ENCODE measurements at places on chromosomes 7 and 10.

DNA sequence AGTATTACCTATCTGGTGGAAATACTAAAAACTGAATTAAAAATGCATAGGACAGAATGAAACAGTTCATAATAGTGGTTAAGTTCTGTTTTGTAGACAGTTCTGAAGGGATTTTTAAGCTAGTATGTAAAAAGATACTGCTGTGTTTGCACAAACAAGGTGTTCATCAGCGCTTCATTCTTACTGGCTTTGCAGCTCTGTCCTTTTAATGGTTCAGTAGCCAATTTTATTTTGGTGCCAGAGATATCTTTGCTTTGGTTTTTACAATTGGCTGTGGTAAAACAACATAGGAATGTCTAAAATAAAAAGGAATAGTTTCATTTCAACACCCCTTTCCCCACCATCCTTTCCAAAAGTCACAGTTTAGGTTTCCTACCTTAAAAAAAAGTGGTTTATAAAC lies 33.0 kb downstream of the STAM start:
- no peak for DNase-seq

DNA sequence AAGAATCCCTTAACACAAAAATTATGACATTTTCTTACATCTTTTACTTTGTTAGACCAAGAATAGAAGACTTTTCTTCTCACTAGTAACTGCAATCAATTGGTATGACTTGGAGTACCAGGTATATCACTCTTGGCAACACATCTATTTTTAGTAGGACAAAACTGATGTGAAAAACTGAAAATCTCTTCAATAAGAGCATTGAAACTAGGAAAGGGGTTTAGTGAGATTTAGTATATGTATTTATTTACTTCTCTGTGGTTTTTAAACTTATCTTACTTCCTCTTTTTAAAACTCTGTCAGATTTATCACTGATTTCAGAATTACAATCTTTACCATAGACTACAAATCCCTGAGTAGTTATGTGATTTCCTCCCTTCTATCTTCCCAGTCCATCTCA lies 366.2 kb downstream of the PCDH15 start:
- no peak for DNase-seq

GRCh38 chr10:34223658-34224057 lies 591.4 kb downstream of the PARD3 start:
- DNase-seq = peak; percentile 13

DNA sequence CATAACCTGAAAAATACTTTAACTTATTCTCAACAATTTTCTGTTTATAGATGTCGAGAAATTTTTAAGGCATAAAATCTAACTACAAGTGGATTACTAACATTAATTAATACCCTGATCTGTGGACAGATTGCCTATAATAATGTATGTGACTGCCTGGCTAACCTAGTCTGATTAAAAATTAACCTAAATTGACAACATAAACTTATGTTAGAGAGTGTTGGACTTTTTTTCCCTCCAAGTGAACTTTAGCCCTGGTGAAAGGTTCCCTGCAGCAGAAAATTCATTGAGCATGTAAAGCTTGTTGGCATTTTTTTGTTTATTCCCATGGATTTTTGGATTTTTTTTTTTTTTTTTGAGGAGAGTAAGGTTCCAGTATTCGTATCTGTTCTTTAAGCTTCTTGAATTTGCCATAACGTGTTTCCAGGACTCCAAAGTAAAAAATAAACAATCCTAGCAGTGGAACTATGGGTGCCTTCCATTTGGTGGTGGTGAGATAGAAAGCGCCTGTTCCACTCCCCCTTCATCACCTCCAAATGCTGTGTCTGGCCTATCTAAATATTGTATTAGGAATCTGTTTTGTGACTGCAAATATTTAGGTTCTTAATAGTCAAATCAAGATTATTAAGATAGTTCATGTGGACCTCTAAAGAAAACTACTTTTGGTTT lies 36.1 kb downstream of the NET1 start:
- DNase-seq = no peak

DNA sequence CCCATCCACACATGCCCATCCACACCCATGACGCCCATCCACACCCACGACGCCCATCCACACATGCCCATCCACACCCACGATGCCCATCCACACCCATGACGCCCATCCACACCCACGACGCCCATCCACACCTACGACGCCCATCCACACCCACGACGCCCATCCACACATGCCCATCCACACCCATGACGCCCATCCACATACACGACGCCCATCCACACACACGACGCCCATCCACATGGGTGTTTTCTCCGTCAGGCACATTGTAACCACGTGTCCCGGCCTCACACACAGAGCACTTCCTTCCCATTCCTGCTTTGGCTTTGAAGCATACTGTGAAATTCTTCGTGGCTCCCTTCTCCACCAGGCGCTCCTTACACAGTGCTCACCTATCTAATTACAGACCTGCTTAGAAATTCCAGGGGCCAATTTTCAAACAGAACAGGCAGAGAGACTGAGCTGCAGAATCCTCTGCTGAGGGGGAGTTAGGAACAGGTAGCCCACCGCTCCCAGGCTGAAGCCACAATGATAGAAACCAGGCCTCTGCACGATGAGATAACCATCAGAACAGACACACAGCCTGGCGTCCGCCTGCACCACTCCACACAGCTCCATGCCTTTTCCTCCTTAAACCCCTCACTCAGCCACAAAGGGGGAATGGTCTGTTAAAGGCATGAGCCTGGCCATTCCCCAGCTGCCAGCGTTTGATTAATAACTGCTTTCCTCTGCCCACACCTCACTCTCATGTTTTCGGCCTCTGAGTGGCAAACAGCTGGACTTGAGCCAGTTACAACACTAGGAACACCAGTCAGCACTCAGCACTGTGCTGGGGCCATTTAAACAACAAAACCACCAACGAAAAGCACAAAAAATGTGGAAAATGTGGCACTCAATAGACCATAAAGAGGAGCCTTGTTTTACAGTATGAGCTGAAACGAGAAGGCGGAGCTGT lies 501.6 kb downstream of the PTPRN2 start:
- no peak for DNase-seq

GRCh38 chr7:36227223-36227622 lies 74.2 kb downstream of the EEPD1 start:
- peak; percentile 40 for DNase-seq

- DNase-seq = no peak
Measured at GRCh38 chr10:120949609-120950031, 98.5 kb downstream of the WDR11 start.

DNA sequence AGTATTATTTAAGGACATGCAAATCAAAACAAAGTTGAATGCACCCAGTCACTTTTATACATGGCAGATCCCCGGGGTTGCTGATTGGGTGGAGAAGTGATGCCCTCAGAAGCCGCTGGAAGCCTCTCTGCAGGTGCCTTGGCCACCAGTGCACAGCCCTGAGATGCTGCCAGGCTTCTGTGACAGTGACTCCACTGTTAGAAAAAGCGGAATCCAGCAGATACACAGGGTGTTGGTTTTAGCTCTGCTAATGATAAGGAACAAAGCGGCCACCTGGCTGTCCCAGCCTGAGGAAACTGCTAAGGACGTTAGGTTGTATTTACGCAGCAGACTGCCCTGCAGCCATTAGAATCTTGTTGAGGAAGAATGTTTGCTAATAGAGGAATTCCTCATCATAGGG lies 47.5 kb downstream of the JAKMIP3 start:
- DNase-seq = no peak

DNA sequence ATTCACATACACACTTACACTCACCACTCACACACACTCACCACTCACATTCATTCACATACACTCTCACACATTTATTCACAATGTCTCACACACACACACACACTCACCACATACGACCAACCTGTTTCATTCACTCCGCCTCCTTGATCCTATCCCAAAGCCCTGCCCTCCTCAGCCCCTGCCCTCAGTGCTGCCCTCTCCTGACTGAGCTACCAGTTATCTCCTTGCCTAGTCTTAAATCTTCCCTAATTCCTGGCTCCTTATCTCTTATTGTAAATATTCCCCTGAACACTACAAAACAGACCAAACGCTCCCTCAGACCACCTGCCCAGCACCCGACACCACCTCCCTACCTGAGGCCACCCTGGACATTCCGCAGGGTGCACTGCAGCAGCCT lies 26.1 kb upstream of the C10orf120 start:
- peak; percentile 37 for DNase-seq

- DNase-seq = no peak
Measured at GRCh38 chr10:116038259-116038658, 234.7 kb downstream of the GFRA1 start.

DNA sequence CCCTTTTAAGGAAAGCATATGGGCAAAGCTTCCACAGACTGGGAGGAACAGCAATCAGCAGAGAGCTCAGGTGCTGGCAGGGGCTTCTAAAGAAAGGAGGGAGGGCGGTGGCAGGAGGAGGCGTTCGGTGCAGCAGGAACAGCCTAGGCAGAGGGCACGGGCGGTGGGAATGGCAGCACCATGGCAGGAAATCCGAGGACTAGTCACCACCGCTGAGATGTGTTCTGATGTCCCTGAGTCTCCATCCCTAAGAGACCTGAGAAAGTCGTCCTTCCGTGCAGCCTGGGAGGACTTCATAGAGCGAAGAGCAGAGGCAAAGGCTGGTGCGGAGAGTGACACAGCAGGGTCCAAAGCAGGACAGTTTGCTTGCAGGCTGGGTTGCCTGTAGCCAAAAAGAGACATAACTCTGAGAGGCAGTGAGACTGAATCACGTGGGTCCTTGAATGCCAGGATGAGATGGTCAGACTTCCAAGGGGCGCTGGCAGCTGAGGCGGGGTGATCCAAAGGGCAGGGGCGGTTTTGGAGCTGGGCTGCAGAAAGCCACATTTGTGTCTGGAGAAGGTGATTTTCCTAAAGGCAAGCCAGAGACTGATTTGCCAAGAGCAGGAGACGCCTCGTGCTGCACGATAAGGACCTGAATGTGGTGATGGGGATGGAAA lies 35.8 kb upstream of the GRID1 start:
- DNase-seq = peak; percentile 7

GRCh38 chr7:47255441-47255840 lies 326.5 kb downstream of the TNS3 start:
- no peak for DNase-seq

DNA sequence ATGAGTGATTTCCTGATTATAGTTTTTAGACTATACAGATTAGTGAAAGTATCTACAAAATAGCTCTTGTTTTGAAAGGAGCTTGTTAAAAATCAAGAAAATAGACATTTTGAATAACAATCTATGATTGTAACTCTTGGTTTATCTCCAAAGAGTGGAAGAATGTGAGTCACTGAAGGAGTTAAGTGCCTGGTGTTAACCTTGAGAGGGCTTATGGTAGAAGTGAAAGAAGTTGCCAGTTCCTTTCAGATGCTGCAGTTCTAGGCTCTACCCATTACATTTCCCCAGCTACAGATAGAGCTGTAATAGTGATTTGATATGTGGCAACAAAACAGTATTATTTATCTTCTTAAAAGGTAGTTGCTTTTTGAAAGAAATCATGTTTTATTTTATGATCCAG lies 12.7 kb downstream of the NRBF2 start:
- DNase-seq = no peak

- no peak for DNase-seq
Measured at GRCh38 chr7:7672545-7673239, 32.1 kb downstream of the UMAD1 start.

GRCh38 chr10:72011976-72012512 lies 47.8 kb downstream of the CHST3 start:
- DNase-seq = no peak

GRCh38 chr7:46396481-46396880 lies 475.4 kb upstream of the IGFBP3 start:
- no peak for DNase-seq

GRCh38 chr10:46255801-46256747 lies 30.7 kb upstream of the ANTXRL start:
- peak; percentile 48 for DNase-seq

DNA sequence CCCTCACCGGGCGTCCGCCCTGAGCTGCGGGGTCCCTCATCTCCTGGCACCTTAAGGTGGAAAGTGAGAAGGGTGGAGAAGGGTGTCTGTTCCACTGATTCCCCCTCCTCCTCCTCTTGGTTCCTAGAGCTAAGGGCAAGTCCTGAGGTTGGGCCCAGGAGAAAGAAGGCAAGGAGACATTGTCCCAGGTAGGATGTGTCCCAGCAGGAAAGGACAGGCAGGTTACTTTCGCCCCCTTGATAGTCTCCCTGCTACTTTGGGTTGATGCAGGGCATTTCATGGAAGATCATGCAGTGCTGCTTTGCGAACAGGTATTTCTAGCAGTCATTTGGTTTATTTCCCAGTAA lies 582 bp downstream of the STEAP2 start:
- DNase-seq = peak; percentile 56

DNA sequence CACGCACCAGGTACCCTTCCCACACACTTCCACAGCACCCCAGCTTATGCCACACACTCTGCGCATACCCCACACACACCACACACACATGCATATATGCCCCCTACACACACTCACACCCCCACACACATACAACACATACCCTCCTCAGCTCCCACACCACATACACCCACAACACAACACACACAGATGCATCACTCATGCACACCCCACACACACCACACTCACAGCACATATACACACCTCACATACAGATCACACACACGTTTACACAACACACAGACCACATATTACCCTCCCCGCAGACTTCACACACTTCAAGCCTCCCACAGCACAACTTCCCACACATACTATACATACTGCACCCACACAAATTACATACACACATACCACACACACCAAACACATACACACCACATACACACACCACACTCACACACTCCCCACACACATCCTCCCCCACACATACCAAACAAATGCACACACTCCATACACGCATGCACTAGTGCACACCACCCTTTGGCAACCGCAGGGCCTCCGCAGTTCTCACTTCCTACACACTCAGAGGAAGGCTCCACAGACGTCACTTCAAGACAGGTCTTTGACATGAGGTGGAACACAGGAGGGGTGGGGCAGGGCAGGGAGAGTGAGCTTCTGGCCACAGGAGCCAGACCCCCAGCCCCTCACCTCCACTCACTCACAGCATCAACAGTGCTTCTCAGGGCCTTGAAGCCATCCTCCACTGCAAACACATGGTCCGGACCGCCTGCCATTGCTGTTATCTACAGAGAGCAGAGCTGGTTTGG lies 18.5 kb upstream of the ANTXRL start:
- DNase-seq = no peak

DNA sequence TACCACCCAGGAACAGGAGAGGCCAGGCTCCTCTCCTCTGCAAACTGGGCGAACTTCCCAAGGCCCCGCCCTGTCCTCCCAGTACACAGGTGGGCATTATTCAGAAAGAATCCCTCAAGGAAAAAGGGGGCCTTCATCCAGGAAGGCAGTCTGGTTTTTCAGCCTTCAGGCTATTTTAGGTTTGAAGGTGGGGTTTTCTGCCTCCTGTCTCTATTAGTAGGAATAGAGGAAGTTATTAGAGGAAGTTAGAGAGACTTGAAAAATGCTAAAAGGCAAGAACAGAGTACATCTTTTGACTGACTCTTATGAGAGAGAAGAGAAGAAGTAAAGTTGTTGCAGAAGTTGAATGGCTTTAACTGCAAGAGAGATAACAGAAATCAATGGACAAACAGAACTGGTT lies 250.9 kb upstream of the SORCS1 start:
- DNase-seq = no peak
